Keratinocyte (primary cell): ENCODE measurements at places on chromosomes 2 and 18.

DNA sequence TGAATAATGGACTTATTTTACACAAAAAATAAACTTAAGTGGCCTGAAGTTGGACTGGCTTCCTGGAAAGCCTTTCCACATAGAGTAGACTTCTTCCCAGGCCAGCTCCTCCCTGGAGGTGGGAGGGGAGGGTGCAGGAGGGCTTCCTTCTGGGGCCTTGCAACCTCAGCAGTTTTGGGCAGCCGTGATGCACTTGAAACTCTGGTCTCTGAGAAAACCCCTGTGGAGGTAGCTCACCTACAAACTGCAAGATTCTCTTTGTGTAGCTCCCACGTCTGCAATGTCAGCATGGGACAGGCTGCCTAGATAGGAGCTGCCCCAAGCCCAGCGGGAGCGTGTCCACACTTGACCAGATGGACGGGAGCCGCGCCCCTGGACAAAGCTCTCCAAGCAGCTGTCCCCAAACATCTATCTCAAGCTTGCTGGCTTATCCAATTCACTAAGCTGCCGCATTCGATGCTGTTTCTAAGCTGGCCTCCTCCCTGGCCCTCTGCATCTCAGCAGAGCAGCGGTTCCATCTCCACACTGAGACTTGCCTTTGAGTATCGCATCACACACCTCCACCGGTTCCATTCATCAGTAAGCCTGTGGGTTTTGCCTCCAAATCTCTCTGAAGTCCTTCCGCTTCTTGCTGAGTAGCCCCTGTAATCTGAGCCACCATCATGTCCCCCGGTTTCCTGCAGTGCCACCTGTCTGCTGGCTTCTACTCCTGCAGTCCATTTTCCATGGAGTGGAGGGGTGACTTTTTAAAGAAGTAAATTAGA is 1.6 kb upstream of the LPIN1 start:
- no peak for DNase-seq

DNA sequence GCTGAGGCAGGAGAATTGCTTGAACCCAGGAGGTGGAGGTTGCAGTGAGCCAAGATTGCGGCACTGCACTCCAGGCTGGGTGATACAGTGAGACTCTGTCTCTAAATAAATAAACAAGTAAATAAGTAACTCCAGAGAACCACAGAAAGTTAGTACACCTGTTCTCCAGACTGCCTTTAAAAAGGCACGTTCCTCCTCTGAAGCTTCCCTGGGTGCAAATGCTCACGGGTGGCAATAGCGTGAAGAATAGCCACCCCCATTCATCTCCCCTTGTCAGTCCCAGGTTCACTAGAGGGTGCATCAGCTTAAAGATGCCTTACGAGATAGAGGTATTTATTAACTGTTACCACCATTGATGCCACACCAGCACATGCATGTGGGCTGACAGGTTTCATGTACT is 64.3 kb upstream of the RTN4 start:
- DNase-seq = no peak

DNA sequence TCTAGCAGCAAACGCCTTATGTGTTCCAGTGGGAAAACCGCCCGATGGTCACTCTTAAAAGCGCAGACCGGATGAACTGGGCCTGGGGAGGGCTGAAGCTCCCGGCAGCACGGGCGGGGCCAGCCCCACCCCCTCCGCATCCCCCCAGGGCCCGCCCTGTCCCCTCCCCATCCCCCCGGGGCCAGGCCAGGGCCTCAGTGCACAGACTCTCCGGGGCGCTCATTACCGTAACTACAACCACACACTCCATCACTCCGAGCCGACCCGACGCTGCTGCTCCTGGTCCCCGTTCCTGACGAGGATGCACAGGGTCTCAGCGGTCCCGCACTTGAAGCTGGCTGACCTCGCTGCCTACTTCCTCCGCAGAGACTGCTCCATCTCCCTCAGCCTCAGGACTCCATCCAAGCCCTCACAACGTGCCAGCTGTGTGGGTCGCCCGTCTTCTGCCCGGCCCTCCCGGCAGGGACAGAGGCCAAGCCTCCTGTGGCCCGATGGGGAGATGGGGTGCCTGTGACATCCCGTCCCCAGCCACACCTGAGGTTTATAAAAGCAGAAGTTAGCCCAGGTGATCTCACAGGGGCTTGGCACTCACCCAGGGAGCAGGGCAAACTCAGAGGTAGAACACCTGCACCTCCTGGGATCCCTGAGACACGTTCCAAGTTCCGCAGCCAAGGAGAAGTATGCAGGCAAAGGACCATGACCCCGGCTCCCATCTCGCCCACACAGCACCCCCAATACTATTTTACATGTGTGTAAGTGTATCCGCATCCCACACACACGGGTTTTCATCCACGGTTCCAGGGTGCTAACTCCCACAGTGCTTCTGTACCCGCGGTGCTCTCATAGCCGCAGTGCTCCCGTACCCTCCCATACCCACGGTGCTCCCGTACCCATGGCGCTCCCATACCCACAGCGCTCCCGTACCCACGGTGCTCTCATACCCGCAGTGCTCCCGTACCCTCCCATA is 36.0 kb downstream of the SLC66A2 start:
- no peak for DNase-seq

GRCh38 chr2:3670941-3671340 is 12.9 kb downstream of the ALLC start:
- DNase-seq = no peak

GRCh38 chr2:64227603-64228125 is 83.4 kb upstream of the PELI1 start:
- no peak for DNase-seq
